ENCODE measurements at places on chromosomes 1 and 21.

GRCh38 chr1:188594542-188595235, 1765.9 kb downstream of the PLA2G4A start:
- DNase-seq: no peak

- DNase-seq: no peak
Observed at GRCh38 chr1:229237320-229237719, 33.6 kb upstream of the RAB4A start.

- peak; percentile 36 for DNase-seq
Observed at GRCh38 chr1:166164995-166165660, 1.7 kb downstream of the FAM78B start.

- no peak for DNase-seq
Observed at GRCh38 chr1:59290193-59290949, 6.5 kb upstream of the FGGY start.

GRCh38 chr1:101115112-101115511, 89.5 kb upstream of the DPH5 start:
- DNase-seq: no peak

DNA sequence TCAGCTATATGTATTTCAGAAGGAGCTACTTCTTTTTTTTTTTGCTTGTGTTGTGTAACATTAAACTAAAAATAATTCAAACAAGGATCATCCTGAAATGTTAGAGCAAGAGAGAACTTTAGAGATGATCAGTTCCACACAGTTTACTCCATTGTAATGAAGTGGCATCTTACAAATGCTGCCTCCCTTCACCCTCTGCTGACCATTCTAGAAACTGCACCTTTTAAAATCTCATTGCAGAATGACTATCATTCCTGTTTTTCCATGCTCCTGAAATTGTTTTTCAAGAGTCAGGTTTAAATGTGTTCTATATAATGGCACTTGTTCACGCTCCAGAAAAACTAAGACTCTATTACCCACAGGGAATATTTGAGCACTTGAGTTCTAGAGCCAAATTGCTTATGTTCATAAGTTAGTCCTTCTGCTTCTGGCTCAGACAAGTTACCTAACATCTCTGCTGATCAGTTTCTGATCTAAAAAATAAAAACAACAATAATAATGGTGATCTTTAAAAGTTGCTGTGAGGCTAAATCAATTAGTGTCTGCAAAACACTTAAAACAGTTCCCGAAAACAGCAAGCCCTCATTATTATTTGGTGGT, 21.5 kb upstream of the SLC44A5 start:
- DNase-seq: no peak

DNA sequence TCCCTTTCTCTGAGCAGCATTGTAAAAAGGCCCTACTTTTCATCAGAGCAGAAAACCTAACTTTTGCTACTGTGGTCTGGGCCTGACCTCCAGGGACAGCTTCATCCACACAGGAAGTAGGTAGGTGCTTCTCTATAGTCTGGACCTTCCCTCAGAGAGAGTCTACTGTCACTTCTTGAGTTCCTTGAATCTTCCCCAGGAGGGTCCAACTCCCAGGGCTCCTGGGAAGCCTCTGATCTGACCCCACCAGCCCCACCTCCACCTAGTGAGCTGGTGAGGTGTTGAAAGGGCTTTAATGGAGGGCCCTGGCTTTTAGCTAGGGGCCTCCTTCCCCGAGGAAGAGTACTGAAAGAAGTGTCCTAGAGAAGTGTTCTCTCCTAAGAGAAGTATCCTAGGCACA, 2.7 kb upstream of the VANGL2 start:
- no peak for DNase-seq

DNA sequence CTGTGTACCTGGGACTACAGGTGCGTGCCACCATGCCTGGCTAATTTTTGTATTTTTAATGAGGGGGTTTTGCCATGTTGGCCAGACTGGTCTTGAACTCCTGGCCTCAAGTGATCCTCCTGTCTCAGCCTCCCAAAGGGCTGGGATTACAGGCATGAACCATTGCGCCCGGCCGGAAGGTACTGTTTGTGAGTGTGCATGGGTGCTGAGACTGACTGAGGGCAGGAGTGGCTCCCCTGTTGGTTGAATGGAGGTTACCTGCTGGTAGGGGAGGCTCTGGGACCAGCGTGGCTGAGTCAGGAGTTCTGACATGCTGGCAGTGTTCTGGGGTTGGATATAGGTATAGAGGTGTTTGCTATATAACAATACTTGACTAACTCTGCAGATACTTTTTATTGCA, 10.4 kb downstream of the PRMT2 start:
- no peak for DNase-seq

GRCh38 chr1:201719812-201720521, 109.0 kb upstream of the IPO9 start:
- no peak for DNase-seq

DNA sequence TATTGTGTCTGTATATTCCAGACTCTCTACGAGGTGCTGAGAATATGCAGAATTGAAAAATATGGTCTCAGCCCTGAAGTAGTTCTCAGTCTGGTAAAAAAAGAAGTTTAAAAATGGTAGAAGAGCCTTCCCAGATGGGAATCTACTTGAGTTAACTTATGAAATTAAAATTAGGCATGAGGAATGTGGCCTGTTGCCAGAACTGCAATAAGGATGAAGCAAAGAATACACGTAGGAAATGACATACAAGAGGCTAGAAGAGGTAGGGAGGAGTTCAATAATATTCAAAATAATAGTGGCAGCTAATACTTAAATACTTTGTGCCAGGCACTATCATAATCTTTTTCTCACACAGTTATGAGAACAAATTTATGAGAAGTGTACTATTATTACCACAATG, 6.3 kb downstream of the ASPM start:
- DNase-seq: no peak

DNA sequence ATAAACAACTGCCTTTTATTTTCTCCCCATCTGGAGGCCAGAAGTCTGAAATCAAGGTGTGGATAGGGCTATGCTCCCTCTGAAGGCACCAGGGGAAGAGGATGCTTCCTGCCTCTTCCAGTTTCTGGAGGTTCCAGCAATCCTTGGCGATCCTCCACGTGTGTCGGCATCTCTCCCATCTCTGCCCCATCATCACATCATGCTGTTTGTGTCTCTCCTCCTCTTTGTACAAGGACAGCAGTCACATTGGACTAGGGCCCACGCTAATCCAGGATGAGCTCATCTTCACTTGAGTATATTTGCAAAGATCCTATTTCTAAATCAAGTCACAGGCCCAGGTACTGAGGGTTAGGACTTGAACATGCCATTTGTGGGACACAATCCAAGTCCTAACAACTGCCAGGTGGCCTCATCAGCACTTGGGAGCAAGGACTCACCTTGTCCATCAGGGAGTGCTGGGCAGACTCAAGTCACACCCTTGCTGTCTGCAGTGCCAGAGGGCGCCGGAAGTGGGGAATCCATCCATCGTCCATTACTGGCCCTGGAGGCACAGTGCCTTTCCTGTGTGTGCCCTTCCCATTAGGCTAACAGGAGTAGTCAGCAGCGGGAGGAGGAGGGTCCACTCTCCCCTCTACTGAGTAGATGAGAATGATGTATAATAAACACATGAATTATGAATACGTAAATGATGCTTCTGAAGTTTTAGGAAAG, 185.4 kb upstream of the AJAP1 start:
- no peak for DNase-seq

- no peak for DNase-seq
Observed at GRCh38 chr1:181483285-181484195, at the start of gene CACNA1E. CACNA1E (plus strand) TSS chr1:181483517; CDS start chr1:181483745, 228 bp downstream.

DNA sequence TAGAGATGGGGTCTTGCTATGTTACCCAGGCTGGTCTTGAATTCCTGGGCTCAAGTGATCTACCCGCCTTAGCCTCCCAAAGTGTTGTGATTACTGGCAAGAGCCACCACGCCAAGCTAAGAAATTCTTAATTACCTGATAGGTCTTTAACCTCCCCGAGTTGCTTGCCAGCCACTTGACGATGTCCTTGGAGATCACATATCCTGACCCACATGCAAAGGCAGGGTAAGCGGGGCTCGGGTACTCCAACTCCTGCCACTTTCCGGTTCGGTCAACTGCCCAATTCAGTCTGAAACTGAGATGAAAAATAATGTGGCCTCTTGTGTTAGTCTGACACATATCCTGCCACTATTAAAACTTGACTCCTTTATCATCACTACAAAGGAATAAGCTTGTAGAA, 50.2 kb downstream of the B3GALNT2 start:
- DNase-seq: no peak

GRCh38 chr1:153705484-153705883, 22.4 kb upstream of the INTS3 start:
- DNase-seq: no peak

DNA sequence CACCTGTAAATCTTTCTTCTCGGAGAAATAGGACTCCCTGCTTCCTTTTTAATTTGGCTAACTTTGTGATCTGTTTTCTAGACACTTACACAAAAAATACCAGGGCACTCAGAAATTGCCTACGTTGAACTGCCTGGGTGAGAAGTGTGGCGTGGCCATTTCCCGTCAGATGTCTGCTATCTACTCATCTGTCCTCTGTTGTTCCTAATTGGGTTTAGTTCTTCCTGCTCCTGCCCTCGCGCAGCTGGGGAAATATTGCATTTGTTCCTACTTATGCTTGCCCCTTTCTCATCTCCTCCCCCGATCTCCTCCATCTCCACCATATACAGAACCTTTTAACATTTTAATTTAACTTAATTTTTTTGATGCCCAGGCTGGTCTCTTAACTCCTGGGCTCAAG, 55.1 kb downstream of the CD58 start:
- DNase-seq: no peak

GRCh38 chr1:243621973-243622372, 228.1 kb downstream of the AKT3 start:
- no peak for DNase-seq

- no peak for DNase-seq
Observed at GRCh38 chr1:225617479-225617878, 35.4 kb downstream of the ENAH start.

- no peak for DNase-seq
Observed at GRCh38 chr1:152497273-152497672, 13.3 kb upstream of the LCE5A start.

DNA sequence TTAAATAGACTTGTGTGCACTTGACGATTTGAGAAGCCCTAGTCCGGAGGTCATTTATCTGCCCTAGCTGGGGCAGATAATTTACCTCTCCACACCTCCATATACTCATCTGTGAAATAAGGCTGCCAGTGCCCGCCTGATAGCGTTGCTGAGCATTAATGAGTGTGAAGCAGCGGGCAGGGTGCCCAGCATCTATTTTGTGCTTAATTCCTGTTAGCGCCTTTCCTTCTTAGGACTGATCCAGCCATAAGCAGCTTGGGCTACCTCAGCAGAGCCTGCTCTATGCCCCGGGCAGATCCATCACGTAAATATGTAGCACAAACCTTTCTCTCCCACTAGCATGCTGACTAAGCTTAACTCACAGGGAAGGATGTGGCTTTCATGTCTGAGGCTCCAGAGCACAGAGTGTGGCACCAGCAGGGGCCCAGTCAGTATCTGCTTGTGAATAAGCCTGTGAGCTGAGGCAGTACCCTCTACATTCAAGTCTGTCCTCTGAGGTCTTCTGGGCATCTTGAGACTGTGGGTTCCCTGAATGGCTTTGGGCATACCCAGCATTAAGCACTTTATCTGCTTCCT, 21.5 kb upstream of the RNF187 start:
- DNase-seq: no peak

GRCh38 chr1:54357967-54358366, 48.2 kb downstream of the SSBP3 start:
- DNase-seq: no peak

DNA sequence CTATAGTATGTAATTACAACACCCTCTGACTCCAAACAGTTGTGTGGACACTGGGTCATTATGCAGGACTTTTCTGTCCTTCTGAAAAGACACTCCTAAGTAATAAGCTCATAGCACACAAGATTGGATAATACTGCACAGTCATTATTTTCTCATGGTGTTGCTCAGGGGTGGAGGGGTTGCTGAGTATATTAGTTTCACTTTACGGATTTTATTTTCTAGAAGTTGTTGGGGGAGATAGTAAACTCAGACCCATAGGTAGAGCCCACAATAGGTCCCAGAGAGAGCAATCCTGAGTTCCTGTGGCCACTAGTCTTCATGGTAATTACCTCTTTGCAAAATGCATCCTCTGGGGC, 53.4 kb downstream of the DUSP10 start:
- DNase-seq: no peak

DNA sequence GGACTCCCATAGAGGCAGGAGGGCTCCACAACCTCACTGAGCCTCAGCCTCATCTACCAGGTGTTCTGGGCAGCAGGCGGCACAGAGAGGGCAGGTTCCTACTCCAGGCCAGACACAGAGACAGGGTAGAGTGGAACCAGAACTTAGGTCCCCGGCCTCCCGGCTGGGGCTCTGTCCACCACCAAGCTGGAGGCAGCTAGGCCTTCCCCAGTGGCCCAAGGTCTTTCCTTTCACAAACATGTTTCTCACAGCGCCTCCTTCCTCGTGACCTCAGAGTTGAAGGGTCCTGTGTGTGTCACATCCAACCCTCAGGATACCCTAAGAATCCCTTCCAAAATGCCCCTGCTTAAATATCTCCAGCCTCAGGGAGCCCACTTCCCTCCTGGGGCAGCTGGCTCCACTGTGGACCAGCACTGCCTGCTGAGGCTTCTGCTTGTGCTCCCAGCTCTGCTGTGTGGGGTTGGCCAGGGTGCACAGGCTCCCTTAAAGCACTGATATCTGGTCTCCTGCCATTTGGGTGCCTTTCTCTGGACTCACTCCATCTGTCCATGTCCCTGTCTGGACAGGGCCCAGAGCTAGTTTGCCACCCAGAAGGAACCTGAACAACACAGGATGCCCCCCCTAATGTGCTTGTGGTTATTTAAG, 33.2 kb upstream of the MAGOH start:
- DNase-seq: no peak

DNA sequence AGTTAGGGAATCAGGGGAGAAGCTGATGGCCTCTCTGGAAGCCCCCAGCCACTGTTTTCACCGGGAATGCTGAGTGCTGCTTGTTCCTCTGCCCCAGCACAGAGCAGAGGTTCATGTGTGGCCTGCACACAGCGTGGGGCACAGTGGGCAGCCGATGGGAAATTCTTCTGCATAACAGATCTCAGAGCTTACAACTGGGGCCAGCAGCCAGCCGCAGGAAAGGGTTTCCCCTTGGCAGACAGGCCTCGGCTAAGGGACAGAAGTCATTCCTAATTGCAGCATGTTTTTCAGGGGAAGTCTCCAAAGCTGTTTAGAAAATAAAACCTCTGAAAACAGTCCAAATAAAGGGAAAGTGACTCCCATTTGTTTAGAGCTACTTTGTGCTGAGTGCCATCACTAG, 22.6 kb downstream of the HMGB4 start:
- DNase-seq: no peak

- DNase-seq: no peak
Observed at GRCh38 chr21:46093668-46094400, 4.1 kb upstream of the COL6A2 start.
